Frontal cortex (tissue), 4 donors: ENCODE measurements at places on chromosomes 3 and 15.
A peak's percentile ranks its signal among the peaks of the same experiment; 100 is the strongest.

GRCh38 chr3:114418724-114419543 is 125.1 kb downstream of the TIGIT start:
- DNase-seq, result peak; percentile 18

- DNase-seq, result no peak
These were observed 269.3 kb downstream of the TBL1XR1 start for GRCh38 chr3:176927706-176928581.

DNA sequence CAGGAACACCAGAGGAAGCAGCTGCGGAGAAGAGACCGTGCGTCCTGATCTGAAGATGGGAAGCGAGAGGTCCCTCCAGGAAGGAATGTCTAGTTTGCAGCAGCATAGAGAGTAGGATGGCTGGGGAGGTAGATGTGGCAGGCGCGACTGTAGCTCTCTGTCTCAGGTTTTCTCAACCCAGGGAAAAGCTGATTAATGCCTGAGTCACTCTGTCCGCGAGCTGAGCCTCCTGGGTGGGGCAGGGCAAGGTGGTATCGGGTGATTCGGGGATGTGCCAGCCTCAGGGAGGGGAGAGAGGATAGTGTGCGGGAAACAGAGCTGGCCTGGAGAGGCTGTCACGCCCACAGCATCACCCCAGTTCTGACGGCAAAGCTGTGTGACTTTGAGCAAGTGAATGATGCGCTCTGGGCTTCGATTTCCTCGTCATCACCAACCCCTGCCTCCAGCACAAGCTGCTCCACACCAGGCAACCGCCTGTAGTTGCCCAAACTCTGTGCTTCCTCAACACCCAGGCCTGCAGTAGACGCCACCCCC is 28.4 kb downstream of the CPN2 start:
- DNase-seq, result no peak

DNA sequence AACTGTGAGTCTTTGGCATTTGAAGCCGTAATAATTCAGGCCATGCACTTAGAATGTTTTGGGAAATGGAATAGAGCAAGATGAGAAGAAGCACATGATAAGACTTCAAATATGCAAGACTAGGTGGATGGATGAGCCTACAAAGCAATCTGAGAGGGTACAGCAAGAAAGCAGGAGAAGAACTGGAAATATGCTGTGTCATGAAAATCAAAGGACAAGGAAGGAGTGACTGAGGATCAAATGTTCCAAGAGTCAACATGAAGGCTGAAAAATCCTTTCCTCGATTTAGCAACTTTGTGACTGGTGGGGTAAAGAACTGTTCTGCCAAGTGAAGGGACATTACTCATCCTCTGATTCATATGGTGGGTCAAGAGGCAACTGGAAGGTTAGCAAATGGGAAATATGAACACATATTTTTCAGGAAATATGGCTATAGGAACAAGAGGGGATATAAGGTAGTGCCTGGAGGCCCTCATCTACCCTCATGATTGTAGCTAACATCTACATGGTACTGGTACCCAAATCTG is 803.7 kb upstream of the ARRDC4 start:
- no peak for DNase-seq

- no peak for DNase-seq
These were observed 36.5 kb downstream of the NCK1 start for GRCh38 chr3:136898549-136898948.

- DNase-seq, result no peak
These were observed 109.9 kb downstream of the IQSEC1 start for GRCh38 chr3:12963231-12963896.

GRCh38 chr3:88131695-88132094 is 18.1 kb upstream of the C3orf38 start:
- no peak for DNase-seq

- DNase-seq, result no peak
These were observed 17.1 kb downstream of the GBE1 start for GRCh38 chr3:81744366-81744765.

- DNase-seq, result no peak
These were observed 228.1 kb upstream of the FEZF2 start for GRCh38 chr3:62601238-62602070.

DNA sequence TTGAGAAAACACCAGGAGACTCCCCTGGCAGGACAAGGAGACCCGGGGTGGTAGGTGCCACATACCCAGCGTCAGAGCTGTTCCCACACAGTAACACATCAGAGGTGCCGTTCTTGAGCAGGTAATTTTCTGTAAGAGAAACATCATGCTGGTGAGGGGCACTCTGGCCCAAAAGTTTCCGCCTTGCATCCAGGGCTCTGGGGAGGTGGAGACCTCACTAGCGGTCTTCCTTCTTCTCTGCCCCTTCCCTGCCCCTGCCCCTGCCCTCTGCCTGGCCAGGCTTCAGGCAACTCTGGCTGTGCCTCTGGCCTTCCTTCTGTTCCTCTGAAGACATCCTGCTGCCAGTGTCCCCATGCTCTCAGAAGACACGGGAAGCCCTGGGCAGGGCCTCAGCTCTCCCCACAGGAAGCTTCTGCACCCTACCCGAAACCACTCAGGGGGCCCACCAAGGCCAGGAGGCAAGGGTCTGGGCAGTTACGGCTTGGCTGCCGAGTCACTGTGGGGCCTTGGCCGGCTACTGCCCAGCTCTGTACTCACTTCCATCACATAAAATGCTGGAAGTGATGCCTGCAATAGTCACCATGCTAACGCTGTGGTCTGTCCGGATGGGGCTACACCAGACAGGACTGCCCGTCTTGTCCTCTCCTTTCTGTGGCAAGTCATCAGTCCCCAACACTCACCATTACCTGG is 41.3 kb downstream of the SCN5A start:
- DNase-seq, result no peak

DNA sequence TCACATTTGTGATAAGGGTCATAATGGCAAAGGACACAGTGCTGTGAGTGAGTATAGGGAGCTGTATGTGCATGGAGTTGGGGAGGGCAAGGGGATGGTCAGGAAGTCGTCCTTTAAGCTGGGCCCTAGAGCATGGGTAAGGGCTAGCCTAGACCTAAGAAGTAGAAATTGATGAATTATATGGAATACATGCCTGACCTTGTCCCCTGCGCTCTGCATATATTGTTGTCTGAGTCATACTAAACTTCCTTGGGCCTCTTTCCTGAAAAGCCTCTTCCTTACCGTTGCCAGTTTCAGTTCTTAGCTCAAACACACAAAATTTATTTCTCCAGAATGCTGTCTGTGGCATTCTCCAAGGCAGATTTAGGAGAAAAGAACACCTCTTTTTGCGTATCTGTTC is 4.6 kb downstream of the SNRK start:
- DNase-seq, result no peak

- DNase-seq, result no peak
These were observed 117.1 kb downstream of the NEK11 start for GRCh38 chr3:131143802-131144201.

- DNase-seq, result no peak
These were observed 67.6 kb upstream of the SH3GL3 start for GRCh38 chr15:83379579-83379959.

- no peak for DNase-seq
These were observed 23.5 kb downstream of the COLQ start for GRCh38 chr3:15497964-15498363.

- no peak for DNase-seq
These were observed 84.3 kb downstream of the MECOM start for GRCh38 chr3:169579116-169579710.

GRCh38 chr15:52214553-52214952 is 23.4 kb upstream of the GNB5 start:
- DNase-seq, result no peak

DNA sequence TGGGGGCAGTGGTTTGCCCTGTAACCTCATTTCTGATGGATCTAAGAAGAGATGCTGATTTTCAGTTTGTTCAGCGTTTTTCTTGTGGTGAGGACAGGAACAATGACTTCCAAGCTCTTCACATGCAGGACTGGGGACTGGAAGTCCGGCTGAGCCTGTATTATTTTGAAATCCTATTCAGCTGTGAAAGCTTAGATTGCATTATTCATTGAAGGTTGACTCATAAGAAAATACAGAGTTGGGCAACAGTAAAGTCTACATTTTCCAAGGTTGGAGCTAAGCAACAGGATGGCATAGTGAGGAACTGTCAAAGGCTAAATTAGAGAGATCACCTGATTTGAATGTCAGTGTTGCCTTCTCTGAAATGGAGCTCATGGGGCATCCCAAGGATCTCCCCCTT is 230.9 kb upstream of the FEZF2 start:
- DNase-seq, result no peak

- DNase-seq, result no peak
These were observed 58.1 kb downstream of the TM4SF4 start for GRCh38 chr3:149532489-149533180.

- no peak for DNase-seq
These were observed 77.3 kb upstream of the PHLDB2 start for GRCh38 chr3:111781561-111782446.

GRCh38 chr15:92116330-92116729 is 262.8 kb downstream of the SLCO3A1 start:
- DNase-seq, result no peak

- DNase-seq, result no peak
These were observed 95.6 kb upstream of the TJP1 start for GRCh38 chr15:29917600-29918597.

GRCh38 chr3:160003520-160004128 is 15.0 kb downstream of the IL12A start:
- no peak for DNase-seq

- DNase-seq, result no peak
These were observed 55.8 kb downstream of the BBX start for GRCh38 chr3:107578523-107578922.

- no peak for DNase-seq
These were observed 27.5 kb downstream of the PLSCR5 start for GRCh38 chr3:146577662-146578061.

GRCh38 chr3:176514297-176514696 is 683.0 kb downstream of the TBL1XR1 start:
- no peak for DNase-seq

- DNase-seq, result no peak
These were observed 311.7 kb upstream of the ICE2 start for GRCh38 chr15:60790641-60791040.

- DNase-seq, result no peak
These were observed 48.6 kb downstream of the ZDHHC3 start for GRCh38 chr3:44927371-44927770.

DNA sequence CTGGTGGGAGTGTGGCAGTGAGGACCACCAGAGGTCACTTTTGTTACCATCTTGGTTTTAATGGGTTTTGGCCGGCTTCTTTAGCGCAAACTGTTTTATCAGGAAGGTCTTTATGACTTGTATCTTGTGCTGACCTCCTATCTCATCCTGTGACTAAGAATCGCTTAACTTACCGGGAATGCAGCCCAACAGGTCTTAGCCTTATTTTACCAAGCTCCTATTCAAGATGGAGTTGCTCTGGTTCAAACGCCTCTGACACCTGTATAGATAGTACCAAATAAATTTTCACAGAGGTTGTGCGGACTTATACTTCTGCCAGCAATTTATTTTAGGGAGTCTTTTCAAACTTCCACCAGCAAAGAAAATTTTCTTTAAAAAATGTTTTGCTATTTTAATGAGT is 13.6 kb upstream of the SLCO3A1 start:
- DNase-seq, result no peak

- no peak for DNase-seq
These were observed 136.9 kb upstream of the TOPAZ1 start for GRCh38 chr3:44104668-44105321.

DNA sequence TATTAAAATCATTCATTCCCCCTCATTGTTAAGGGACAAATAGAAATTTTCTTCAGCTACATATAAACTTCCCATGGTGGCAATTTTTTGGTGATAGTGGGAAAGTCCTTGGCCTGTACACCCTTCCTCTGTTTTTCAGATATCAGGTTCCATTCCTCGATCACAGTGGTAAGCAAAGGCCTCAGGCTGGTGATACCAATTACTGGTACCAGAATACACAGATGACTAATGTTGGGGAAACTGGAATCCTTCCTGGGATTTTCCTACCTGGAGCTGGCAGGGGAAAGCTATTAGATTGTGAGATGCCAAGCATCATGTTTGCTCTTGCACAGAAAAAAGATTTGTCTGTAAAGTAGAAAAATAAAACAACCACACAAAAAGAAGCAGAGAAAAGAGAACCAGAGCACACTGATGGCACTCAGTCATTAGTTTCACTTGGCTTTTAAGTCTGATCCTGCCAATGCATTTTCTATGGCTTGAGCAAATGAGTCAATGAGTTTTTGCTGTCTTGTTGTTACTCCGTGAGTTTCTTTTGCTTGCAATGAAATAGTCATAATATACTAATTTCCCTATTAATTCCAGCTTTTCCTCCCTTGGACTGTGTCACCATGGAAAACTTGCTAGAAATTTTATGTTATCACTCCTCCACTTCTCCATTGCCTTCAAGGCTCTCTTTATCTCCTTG is 795.0 kb downstream of the ROBO1 start:
- DNase-seq, result no peak

- no peak for DNase-seq
These were observed 4.4 kb downstream of the SLC26A6 start for GRCh38 chr3:48630833-48631232.

DNA sequence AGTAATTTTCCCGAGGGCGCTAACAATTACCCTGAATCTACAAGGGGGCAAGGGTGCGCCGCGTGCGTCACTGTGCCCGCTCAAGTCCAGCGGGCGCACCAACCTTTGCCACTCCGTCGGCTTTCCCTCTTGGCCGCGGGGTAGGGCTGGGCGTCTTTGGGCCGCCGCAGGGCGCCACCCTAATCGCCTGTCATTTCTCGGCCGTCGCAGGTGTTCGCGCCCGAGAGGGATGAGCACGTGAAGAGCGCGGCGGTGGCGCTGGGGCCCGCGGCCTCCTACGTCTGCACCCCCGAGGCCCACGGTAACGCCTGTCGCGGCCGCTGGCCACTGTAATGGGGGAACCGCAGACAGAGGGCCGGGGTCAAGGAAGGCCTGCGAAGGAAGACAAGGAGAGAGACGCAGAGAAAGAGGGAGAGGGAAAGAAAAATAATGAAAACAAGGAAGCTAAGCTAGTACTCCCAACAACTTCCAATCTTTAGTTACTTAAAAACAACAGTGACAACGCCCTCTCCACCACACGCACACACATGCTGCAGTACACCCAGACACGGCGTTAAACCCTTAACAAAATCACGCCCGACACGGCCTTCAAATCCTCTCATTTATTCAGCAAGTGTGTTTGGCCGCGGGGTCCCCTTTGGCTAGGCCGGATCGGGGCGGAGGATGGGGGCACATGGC is 3.8 kb downstream of the SKOR1 start:
- DNase-seq, result peak; percentile 22

DNA sequence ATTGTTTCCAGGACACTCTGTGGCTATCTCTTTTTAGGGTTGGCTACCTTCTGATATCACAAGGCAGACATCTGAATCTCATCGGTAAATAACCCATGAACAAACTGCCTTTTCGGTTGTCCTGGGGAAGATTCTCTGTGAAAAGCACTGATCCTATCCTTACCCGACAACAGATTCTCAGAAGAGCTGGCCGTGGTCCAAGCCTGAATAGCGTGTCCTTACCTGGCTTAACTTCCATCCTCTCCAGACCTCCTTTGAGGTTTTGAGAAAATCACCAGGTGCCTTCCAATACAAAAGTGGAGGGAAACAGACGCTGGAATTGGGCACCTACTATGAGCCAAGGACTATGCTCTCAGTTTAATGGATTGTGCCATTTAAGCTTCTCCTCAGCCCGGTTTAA is 87.4 kb upstream of the ARHGEF3 start:
- DNase-seq, result no peak

- no peak for DNase-seq
These were observed 788.8 kb downstream of the ROBO1 start for GRCh38 chr3:78979028-78979427.
